ENCODE measurements at places on chromosomes 7 and 10.
A peak's percentile ranks its signal among the peaks of the same experiment; 100 is the strongest.

GRCh38 chr7:151871189-151871735 is 5.7 kb downstream of the PRKAG2 start:
- no peak for DNase-seq

GRCh38 chr10:35946556-35946955 is 304.5 kb upstream of the FZD8 start:
- no peak for DNase-seq

GRCh38 chr7:39605087-39605486 is 18.3 kb upstream of the RALA start:
- no peak for DNase-seq

DNA sequence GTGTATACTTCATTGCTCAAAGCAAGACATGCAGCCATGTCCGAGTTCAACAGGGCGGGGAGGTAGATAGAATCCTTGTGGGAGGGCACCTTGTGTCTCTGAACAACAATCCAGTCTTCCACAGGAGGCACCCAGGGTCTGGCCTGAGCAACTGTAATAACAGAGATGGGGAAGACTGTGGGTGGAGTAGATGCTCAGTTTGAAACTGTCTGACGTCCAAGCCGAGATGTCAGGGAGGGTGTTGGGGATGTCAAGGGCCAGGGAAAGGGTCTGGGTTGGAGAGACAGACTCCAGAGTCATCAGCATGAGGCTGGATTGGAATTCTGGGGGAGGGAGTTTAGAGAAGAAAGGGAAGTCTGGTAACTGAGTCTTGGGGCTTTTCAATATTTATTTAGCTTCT is 88.0 kb downstream of the FANK1 start:
- DNase-seq: no peak

- no peak for DNase-seq
Observed at GRCh38 chr10:125505648-125506047, 177.3 kb downstream of the TEX36 start.

DNA sequence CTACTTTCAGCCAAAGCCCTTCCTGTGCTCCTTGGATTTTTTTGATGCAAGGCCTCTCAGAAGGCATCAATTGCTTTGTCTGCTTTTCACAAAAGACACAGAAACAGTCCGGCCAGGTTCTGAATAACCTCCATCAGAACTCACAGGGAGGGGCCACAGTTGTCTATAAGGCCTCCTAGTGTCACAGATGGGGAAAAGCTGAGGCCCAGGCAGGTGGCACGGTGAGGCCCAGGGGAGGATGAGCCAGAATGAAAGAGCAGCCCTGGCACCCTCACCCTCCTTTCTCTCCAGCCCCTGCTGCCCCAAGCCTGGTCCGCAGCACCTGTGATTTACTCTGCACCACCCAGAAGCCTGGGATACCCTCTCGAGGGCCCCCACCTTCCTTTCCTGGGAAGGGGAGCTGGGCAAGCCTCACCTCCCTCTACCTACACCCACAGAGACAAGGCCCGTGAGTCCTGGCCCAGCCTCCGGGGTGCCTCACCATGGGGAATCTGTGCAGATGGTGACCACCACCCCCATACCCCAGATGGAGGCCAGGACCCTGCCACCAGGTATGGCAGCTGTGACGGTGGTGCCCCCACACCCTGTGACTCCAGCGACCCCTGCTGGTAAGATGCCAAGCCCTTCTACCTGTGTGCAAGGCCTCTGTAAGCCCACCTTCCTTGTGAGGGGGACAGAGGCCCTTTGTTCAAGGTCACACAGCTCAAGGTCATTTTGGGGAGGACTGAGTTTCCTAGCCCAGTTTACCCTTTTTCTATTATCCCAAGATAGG is 26.2 kb upstream of the ZNF467 start:
- no peak for DNase-seq

DNA sequence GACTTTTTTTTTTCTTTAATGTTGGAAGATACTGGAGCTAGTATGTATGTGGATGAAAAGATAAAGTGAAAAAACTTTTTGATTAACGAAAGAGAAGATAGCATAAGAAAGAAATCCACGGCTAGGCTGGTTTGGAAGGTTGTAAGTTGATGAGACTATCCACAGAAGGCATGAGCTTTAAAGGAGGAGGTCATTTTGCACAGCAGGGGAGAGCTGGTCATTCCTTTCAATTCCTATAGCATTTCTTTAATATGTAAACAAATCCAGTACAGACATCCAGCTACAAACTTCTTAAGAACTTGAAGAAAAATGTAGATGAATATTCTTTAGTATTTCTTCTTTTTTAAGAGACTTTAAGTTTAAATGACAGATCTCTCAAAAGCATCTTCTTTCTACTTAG is 281.3 kb downstream of the CACNA2D1 start:
- DNase-seq: no peak

- no peak for DNase-seq
Observed at GRCh38 chr10:11601670-11602069, 9.8 kb downstream of the USP6NL start.

DNA sequence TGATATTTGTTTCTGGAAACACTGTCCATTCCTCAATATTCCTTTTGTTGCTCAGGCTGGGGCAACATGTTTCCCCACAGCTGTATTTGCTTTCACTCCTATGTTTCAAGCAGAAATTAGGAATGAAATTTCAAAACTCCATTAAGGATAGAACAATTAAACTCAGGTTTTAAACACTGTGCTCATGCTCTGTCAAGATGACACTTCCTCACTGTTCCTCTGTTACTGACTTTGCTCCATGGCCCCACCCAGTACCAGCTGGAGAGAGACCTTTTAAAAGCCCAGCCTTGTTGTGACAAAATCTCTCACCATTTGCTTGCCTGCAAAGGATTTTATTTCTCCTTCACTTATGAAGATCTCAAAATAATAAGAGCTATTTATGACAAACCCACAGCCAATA is 197.4 kb downstream of the ELMO1 start:
- DNase-seq: no peak

DNA sequence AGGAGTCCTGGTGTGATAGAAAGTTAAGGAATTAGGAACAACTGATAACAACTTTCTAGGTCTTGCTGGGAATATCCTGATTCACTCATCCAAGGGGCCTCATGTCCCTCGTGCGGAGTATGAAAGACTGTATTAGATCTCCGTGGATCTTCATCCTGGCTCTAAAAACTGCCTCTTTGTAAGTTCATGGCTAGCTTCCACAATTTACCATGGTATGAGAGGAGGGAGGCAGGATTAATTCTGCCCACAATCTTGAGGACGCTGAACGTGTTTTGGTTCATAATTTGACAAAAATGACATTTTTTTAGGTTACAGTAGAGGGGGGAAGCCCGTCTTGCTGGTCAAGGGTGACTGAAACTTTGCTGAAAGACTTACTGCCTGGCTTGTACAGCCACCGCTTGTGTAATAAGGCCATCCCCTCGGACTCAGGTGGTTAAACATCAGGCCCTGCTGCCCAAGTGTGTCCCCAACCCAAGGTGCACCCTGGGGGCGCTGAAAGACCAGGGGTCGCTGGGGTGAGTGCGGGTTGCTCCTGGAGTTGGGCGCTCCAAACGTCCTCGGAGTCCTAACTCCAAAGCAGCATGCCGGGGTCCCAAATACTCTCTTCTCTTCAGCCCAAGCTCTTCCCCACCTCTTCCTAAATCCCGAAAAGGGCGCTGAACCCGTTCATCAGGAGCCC is 733 bp downstream of the HIBADH start:
- DNase-seq: no peak

GRCh38 chr10:6795541-6795940 is 215.5 kb upstream of the PRKCQ start:
- DNase-seq: no peak

- DNase-seq: peak; percentile 54
Observed at GRCh38 chr7:74103219-74103772, 19.7 kb downstream of the LIMK1 start.

DNA sequence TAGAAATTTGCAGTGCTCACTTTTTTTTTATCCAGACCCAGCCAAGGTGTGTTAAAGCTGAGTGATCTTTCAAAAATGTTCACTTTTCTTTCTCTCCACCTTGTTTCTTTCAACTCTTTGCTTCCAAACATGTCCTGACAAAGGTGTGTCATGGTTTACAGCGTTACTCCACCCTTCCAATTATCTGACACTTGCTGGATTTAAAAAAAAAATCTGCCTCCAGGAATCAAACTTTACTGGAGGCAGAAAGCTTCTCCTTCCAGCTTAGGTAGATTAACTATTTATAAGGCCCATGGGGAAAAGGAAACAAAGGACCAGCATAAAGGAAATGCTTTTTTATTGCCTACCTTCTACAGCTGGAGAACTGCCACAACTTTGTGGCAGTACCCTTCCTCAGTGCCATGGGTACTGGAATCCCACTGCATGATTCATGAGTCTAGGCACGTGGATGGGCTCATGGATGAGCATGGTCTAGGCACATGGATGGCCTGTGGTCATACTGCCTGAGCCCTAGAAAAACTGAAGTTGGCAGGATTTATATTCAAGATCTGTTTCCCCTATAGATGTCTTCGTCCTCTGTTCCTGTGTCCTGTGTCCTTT is at the start of gene COL17A1:
COL17A1 (minus strand) TSS at position 80 of the 600 bp plus-strand sequence. CDS start 5,207 bp downstream, outside the sequence.
- no peak for DNase-seq

DNA sequence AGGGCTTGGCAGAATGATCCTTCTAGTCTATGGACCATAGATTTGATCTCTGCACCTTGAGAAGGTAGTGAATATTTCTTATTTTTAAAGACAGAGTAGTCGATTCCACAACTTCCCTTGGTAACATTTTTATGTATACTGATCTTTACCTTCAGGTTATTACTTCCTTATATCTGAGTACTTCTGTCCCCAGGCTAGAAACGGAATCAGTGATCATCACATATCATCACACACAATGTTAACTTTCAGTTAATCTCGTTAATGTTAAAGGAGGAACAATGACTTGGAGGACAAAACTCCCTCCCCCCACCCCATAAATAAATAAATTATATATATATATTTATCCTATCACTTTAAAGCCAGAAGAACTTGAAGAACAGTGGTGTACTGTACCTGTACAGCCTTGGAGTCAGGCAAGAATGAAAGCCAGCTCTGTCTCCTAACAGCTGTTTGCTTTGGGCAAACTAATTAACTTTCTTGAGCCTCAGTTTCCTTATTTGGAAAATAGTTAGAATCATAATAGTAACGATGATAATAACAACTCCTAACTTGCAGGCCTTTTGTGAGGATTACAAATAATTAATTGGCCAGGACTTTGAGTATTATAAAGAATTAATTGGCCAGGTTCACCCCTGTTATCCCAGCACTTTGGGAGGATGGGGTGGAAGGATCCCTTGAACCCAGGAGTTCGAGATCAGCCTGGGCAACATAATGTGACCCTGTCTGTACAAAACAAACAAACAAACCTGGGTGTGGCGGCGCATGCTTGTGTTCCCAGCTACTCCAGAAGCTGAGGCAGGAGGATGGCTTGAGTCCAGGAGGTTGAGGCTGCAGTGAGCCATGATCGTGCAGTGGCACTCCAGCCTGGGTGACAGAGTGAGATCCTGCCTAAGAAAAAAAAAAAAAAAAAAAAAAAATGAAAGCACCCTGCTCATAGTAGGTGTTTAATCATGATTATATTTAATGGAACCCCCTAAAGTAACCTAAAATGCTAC is 63.5 kb downstream of the SAMD9 start:
- no peak for DNase-seq

Measured in LNCaP clone FGC (cell line).